ENCODE measurements at places on chromosomes 1 and 21.

GRCh38 chr1:240423246-240423924, 188.6 kb downstream of the GREM2 start:
- DNase-seq = no peak

- no peak for DNase-seq
Measured at GRCh38 chr1:155940993-155941844, at the start of gene RXFP4. RXFP4 (plus strand) TSS chr1:155941638; CDS start chr1:155941710, 72 bp downstream.

DNA sequence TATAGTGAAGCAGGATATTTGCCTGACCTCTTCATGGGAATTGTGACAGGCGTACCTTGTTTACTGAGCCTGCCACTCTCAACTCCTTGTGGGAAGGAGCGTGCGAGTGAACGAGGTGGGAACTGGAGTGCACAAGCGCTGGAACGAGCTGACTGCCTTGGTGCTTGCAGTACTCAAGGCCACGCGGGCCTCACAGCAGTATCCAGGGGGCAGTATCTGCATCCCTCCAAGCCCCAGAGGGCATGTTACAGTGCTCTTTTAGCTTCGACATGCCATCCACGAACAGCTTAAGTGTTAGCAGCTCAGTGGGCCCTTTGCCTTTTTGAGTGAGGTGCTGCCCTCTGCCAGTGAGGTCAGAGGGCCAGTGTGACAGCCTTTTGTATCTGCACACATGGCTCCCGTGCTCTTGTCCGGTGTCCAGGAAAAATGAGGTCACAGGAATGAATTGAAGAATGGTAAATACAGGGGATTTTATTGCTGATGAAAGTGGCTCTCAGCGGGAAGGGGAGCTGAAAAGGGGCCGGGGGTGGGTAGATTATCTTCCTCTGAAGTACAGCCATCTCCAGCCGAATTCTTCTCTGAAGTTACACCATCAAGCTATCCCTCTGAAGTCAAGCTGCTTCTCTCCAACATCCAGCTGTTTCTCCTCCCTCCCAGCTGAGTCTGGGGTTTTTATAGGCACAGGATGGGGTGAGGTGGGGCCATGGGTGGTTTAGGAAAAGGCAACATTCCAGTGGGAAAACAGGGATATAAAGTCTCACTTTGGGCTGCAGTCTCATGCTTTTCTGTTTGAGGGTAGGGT, 69.3 kb downstream of the EPB41 start:
- DNase-seq = no peak

DNA sequence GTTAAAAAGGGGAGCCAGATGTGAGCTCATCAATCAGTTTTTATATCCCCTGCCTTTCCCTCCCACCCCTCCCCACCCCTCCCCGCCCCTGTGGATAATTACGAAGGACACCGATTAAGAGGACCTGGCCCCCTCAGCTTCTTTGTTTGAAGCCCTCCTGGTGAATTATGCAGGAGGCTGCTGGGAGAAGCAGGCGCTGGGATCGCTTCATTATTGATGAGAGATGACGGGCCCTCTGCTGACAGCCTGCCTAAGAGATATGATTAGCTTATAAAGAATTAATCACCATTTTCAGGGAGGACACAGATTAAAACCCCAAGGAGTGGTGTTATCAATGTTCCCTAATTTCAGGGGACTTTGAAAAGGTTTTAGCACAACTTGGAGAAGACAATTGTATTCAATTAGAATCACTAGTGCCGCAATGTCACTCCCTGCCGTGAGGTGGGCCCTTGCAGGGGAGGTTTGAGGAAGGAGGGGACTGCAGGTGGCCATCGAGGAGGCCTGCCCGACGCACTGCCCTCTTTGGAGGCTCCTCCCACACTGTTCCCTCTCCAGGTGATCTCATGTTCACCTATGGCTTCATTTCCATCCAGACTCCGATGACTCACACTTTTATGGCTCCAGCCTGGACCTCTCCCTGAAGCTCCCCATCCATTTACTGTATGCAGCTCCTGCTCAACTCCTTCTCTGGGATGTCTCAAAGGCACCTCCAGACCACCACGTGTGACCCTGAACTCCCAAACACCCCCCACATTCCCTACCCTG, 67.0 kb upstream of the KLHDC7A start:
- DNase-seq = no peak

- no peak for DNase-seq
Measured at GRCh38 chr1:201245082-201245481, 38.2 kb upstream of the PKP1 start.

DNA sequence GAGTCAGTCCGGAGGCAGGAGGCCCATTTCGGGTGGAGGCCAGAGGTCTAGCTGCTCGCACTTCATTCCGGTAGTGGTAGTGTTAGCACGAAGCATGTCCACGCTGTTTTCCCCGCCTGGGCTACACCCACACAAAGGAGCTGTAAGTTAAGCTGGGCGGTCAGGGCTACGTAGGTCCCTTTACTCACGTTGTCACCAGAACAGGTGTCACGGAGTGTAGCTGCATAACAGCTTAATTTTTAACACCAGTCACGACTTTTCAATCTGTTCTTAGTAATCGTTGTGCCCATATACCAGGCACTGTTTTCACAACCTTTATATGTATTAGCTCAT, 15.6 kb downstream of the HLX start:
- DNase-seq = no peak

DNA sequence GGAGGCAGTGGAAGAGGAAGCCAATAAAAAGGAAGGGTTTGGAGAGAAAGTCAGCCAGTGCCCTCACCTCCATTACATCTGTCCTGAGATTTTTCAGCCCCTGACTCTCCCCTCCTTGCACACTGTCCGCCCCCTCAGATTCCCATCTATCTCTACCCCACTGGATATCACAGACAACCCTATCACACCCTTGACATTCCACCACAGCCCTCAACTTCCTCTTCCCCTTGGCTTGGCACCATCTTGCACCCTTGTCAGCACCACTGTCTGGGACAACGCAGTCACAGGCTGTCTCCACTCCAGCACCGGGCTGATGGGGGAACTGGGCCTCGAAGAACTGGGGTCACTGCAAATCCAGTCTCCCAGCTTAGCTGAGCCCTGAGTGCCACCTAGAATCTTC, 14.2 kb upstream of the PLEKHA6 start:
- DNase-seq = no peak
